ENCODE measurements at places on chromosomes 4 and X.

DNA sequence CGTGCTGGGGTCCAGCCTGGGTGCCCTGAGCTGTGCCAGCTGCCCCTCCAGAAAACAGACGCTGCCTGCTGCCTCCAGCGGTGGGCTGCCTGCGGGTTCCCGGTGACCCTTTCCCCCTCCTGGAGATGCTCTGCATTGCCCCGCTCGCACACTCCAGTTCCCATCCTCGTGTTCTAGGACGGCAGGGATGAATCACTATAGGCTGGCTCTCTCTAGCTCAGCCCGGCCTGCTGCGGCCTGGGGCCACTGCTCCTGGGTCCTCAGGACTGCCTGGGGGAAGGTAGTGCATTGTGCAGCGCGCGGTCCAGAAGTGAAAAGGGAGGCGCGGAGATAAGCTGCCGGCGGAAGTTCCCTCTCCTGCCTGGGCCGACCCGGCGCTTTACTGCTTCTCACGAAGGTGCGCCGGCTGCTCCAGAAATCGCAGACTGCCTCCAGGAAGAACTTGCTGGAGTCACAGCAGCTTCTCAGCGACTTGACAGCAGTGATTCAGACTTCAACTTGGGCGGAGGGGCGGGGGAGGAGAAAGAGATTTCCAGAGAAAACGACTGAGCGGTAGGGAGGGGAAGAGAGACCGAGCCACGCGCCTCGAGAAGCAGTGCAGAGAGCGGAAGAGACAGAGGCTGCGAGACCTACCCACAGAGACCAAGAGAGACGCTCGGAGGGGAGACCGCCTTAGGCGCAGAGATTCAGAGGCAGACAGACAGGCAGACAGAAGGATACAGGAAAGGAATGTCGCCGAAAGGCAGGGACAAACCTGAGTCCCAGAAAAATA is 6.7 kb upstream of the MSX1 start:
- DNase-seq: peak; percentile 20

DNA sequence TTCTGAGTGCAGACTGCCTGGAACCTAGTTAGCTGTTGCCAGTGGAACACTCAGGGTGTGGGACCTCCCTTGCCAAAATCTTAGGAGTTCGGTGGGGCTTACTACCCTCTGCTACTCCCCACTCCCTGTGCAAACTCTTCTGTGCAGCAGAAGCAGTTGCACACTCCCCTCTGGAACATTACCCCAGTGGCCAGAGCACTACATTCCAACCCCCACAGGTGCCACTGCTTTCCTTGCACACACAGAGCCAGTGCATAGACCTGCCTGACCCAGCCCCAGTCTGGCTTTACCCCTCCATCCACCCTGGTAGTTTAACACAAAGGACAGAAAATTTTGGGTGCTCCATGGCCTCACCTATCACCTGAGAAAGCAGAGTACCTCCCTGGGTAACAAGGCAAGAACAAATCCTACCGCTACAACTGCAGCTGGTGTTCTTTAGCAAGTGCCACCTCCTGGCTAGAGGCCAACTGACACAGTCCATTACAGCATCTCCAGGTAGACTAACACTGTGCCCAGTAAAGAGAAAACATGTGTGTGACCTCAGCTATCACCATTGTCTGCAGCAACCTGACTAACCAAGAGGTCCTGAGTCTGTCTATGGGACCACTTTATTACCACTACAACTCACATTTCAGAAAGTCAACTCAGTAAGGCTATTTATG is 11.5 kb upstream of the RASSF6 start:
- DNase-seq: no peak

DNA sequence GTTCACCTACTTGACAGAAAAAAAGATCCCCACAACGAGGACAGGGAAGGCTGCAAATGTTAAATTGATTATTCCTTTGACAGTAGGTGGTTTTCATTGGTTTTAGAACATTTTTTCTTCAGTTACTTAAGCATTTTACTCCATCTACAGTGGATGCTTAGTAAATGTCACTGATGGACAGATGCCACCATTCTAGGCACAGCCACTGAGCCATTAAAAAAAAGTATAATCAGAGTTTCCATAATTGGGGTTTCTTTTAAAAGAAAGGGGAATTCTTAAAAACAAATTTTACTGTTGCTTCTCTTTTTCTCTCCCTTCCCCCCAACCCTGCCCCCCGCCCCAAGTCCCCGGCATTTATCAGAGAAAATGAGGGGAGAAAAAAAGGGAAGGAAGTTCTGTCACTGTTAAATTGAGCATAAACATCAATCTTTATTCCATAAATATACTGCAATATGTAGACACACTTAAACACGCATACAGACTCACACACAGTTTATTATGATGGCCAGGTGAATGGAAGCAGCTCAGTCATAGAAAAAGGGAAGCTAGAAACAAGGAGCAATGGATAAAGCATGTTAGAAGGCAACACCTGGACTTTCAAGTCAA is 79.7 kb upstream of the PRPS2 start:
- no peak for DNase-seq

GRCh38 chrX:38868941-38869401 is 67.7 kb downstream of the MID1IP1 start:
- no peak for DNase-seq

All from CD4-positive, alpha-beta T cell treated with Interleukin-12 subunit alpha and Interleukin-12 subunit beta, for 1 hour (primary cell).